Stimulated activated CD8-positive, alpha-beta memory T cell treated with anti-CD3 and anti-CD28 coated beads, Interleukin-7, amount 100 ng/mL, for 48 hours (primary cell): ENCODE measurements at places on chromosomes 3 and 15.

GRCh38 chr3:72830452-72831223 is 17.6 kb downstream of the SHQ1 start:
- no peak for DNase-seq

DNA sequence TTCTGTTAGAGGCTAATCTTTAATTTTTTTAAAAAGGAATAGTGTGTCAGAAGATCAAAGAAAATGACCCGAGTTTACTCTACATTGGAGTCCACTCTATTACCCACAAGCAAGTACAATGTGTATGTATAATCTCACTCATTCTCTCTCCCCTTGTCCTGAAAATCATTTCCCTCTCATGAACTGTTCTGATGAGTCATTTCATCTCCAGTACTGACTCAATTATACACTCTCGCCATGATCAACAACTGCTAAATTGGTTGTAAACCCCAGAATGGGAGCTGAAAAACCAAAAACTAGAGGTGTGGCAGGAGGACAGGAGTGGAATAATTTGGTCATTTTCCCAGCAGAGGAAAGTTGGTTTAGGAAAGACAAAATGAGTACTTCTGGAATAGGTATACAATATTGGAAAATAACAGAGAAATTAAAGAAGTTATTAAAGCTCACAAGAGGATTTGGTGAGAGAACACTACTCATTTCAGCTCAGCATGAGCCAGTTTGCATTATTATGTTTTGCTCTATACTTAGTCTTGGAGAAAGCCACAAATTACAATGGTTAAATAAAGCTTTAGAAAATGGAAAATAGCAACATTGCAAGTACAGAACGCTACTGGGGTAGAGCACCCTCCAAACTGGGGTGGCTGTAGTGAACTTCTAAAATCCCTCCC is 144.3 kb upstream of the PFN2 start:
- DNase-seq = no peak

- no peak for DNase-seq
Observed at GRCh38 chr15:88344786-88345185, 88.2 kb upstream of the NTRK3 start.

GRCh38 chr3:49940667-49941249 is 808 bp downstream of the RBM6 start:
- DNase-seq = no peak

- DNase-seq = no peak
Observed at GRCh38 chr3:80785475-80785874, 976.0 kb downstream of the GBE1 start.

- DNase-seq = no peak
Observed at GRCh38 chr15:31149987-31150386, 48.5 kb upstream of the TRPM1 start.

DNA sequence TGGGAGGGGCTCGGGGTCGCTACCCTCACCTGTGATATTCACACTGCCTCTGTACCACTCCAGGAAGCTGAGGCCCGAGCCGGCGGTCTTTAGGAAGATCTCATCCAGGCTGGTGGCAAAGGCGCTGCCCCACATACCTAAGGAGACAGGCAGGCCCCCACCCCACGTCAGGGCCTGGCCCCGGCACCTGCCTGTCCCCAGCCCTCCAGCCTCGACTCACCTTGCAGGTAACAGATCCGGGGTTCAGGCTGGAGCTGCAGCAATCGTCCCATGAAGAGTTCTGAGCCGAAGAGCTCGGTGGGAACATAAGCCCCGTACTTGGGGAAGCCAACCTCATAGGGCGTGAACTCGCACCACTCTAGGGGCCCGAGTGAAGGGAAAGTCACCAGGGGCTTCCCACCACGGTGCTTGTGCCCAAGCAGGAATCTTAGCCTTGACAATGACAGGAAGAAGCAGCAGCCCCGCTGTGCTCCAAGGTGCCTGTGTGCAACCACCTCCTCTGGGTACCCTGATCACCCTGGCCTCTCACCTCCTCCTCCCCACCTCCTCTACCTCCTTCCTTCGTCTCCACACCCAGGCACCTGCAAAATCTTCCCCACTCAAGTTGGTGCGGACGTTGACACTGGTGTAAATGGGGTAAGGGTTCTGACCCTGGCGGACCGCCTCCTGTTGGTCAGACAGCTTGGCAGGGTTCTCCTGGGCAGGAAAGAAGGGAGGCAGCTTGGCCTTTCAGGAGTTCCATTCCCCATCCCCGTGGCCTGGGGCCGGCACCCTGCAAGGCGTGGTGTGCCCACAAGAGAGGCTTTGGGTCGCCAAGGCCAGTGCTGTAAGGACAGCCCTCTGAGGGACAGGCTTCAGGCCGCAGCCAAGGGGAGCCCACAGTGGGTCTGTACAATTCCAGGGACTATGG is 10.6 kb downstream of the PLA2G4F start:
- DNase-seq = no peak

GRCh38 chr3:88101142-88101541 is 42.1 kb downstream of the ZNF654 start:
- no peak for DNase-seq

DNA sequence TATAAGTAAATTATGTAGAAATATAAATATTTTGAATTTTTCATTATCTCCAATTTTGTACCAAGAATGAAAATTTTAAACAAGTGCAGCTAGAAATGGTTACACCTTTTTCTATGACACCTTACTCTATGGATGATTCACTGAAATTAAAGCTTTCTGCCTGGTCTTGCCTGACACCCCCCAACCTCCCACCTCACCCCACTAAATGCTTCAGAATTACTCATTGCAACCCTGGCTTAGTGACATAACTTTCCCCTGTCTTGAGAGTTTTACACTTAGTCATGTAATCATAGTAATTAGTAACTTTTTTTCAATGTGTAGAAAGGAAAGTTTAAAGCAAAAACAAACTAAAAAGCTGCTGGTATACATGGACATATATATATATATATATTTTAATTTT is 42.0 kb upstream of the MEIS2 start:
- DNase-seq = no peak

GRCh38 chr3:165128544-165128943 is 50.2 kb upstream of the SI start:
- no peak for DNase-seq

DNA sequence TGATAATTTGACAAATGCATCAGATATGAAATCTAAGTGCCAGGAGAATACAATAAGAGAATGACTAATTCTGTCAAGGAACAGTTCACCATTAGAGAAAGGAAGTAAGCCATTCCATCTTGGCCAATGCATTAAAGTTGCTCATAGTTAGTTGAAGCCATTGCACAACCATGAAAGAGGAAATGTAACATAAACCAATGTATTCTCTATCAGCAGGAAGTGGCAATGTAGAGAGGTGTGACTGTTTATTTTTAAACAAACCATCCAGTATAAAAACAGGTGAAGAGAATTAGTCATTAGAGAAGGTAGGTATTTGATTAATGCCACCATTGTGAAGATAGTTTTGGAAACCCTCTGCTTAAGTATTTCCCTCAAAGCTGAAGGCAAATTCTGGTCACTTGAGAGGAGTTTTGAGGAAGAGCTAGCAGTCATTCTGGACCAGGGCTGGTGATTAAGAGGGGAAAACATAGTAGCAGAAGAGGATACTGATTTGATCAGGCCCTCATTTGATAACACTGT is 10.7 kb upstream of the ANXA2 start:
- no peak for DNase-seq

- DNase-seq = no peak
Observed at GRCh38 chr15:80906159-80906766, 83.4 kb downstream of the MESD start.

DNA sequence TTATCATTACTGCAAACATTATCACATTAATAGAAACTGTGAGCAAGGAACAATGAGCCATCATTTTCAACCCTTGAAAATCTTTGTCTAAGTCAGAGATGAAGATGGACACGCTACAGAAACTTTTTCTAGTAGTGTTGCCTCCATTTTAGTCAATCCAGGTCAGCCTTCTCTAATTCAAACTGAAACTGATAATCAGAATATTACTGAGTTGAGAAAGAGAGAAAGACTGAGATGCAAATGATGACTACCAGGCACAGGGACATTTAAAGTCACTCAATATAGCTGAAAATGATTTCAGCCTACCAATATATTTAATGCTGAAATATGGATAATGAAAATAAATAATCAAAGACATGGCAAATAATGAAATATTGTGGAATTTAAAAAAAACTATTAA is 261.4 kb downstream of the GBE1 start:
- DNase-seq = no peak

DNA sequence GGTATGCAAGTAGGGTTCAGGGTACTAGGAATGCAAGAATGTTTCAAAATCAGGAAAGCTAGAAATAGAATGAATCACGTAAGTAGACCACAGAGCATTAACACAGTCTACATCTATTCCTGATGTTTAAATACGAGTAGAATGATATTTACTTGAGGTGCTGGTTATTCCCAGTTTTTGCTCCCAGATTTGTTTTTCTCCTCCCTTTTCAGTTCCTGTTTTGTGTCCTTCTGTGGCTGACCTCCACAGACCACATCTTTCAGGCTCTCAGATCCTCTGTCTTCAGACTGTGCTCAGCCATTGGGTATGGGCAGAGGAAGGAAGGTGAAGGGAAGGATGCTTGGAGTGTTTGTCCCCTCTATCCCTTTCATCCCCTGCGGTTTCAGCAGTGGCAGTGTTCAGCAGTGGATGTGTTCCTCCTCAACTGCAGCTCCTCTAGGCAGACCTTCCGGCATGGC is 276.6 kb downstream of the ZNF621 start:
- no peak for DNase-seq

- DNase-seq = no peak
Observed at GRCh38 chr3:45178183-45179023, 32.2 kb upstream of the CDCP1 start.

DNA sequence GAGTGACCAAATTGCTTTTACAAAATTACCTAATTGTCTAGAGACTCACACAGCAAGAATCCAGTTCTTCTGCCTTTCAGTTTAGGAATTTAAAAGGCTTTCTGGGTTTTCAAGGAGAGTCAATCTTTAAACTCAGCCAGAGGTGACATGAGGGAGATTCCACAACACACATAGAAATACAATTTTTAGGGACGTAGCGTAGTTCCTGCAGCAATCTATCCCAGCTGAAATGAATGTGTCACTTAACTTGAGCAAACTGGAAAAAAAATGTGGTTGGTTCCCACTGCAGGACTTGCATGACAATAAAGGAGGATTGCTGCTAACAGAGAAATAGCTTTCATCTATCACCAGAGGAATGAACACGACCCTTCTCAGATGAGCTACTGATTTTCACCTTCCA is 269.7 kb downstream of the OTOL1 start:
- no peak for DNase-seq

DNA sequence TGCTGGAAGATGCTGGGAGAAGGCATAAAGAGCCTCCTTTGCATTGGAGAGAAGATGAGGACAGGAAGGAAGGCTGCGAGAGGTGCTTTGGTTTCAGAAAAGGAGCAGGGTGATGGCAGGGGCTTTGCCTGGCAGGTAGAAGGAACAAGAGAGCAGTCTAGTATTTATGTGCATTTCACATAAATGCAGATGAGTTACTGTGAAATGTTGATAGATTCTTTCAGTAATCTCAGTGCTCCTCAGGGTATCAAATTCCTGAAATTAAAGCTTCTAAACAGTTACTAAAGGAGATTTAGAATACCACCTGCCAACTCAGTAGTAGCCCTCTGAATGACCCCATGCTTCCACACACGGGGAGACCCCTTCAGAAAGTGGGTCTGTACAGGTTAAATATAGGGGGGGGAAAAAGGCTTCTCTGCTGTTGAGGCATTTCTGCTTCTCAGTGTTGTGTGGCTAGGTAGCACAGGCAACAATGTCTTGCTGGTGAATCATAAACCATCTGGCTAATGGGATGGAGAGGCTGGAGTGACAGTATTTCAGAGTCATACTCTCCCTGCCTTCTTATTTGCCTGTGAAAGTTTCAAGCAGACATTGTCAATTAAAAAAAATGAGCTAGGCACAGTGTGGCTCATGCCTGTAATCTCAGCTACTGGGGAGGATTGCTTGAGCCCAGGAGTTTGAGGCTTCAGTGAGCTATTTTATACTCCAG is 14.3 kb upstream of the FBXL22 start:
- no peak for DNase-seq

DNA sequence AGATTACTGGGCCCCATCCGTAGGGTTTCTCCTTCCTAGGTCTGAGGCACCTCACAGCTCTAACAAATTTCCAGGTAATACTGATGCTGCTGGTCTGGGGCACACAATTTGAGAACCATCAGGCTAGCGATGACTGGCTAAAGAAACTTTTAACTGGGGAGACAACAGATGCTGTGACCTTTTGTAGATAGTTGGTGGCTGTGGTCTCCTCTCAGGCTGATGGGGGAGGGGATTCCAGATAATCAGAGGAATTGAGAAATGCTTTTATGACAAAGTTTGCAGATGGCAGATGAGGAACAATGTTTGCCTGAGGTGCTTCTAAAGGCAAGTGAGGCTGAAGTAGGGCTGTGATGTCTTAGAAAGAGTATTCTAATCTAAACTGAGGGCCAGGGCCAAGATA is 13.8 kb upstream of the CCR9 start:
- no peak for DNase-seq

- no peak for DNase-seq
Observed at GRCh38 chr3:150410311-150411105, 2.4 kb downstream of the TSC22D2 start.
